Heart right ventricle (tissue), 16 donors: ENCODE measurements at places on chromosomes 4 and X.
A peak's percentile ranks its signal among the peaks of the same experiment; 100 is the strongest.

DNA sequence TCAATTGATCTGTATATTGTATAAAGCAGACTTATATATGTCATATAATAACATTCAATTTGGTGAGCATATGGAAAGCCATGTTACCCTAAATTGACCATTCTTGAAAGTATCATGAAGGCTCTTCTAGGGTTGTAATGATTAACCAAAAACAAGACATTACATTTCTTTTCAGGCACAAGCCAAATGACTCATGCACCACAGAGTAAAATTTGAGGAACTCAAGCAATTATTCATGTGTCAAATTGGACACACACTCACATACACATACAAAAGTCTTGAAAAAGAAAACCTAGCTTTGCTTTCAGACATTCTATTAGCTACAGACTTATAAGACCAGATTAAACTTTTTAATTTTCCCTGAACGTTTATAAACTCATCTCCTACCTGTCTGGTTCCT, 146.5 kb upstream of the PCDH18 start:
- no peak for DNase-seq
- no peaks in the 10 kb centered on the region for H3K4me1 ChIP-seq
- H3K27me3 ChIP-seq: no peaks in the 10 kb centered on the region
- no peak overlapping the region for H3K27ac ChIP-seq
- H3K36me3 ChIP-seq: no peaks in the 10 kb centered on the region

DNA sequence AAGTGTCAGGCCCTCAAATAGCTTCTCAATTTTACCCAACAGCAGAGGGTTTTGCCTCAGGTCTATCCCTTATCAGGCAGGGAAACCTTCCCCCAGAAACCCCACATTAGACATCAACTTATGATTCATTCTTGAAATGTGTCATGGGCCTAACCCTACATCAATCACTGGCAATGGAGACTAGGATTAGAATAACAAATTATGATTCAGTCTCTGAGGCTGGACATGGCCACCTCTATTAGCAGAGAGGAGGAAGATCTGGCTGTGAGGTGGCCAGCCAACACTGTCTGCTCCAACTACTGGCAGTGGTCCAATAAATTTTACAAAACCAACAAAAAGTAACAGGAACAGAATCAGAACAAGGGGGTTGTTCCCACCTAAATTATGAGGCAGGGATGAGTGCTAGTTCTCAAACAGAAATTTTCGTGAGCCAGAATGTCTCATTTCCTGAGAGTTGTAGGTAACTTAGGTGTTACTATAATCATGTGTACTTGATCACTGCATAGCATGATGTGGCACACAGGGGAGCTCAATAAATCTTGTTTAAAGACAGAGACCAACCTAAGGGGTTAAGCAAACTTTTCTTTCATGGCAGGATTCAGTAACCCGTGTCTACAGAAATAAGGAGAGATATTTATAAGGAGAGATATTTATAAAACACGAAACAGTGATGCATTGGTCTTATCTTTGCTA, 126.8 kb downstream of the NFKB1 start:
- H3K27ac ChIP-seq: no peak overlapping the region
- no peaks in the 10 kb centered on the region for H3K4me1 ChIP-seq
- H3K27me3 ChIP-seq: no peaks in the 10 kb centered on the region
- DNase-seq: no peak

DNA sequence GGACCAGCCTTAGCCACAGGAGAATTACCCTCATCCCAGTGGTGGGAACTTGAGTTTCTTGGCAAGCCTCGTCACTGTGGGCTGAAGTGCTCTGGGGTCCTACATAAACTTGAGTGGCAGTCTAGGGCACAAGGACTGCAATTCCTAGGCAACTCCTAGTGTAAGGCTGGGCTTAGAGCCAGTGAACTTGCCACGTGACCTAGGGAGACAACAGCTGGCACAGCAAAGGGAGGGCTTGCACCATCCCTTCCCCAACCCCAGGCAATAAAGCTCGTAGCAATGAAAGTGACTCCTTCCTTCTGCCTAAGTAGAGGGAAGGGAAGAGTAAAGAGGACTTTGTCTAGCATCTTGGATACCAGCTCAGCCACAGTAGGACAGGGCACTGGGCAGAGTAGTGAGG, 81.8 kb downstream of the TEX11 start:
- no peaks in the 10 kb centered on the region for H3K36me3 ChIP-seq
- H3K4me1 ChIP-seq: no peaks in the 10 kb centered on the region
- peaks cover 38% of the 10 kb centered on the region for H3K27me3 ChIP-seq
- H3K27ac ChIP-seq: no peak overlapping the region

- DNase-seq: no peak
- no peak overlapping the region for H3K4me3 ChIP-seq
- no peaks in the 10 kb centered on the region for H3K36me3 ChIP-seq
- no peaks in the 10 kb centered on the region for H3K27me3 ChIP-seq
- no peaks in the 10 kb centered on the region for H3K4me1 ChIP-seq
These were observed 74.4 kb upstream of the DDX3X start for GRCh38 chrX:41259516-41259915.

- DNase-seq: no peak
- H3K27ac ChIP-seq: no peak overlapping the region
- no peaks in the 10 kb centered on the region for H3K4me1 ChIP-seq
- peaks cover 61% of the 10 kb centered on the region for H3K27me3 ChIP-seq
- peak overlapping the region; percentile 50 for H3K4me3 ChIP-seq
These were observed 1.8 kb downstream of the EPHA5 start for GRCh38 chr4:65668201-65669089.

GRCh38 chr4:82885410-82885809, 5.5 kb downstream of the SEC31A start:
- no peaks in the 10 kb centered on the region for H3K27me3 ChIP-seq
- peaks cover 32% of the 10 kb centered on the region for H3K36me3 ChIP-seq
- no peak overlapping the region for H3K4me3 ChIP-seq
- H3K4me1 ChIP-seq: peaks cover 47% of the 10 kb centered on the region

GRCh38 chrX:132378281-132378680, 110.6 kb downstream of the MBNL3 start:
- no peaks in the 10 kb centered on the region for H3K4me1 ChIP-seq
- no peak for DNase-seq
- no peaks in the 10 kb centered on the region for H3K27me3 ChIP-seq
- H3K36me3 ChIP-seq: no peaks in the 10 kb centered on the region

GRCh38 chrX:110327336-110327735, 9.5 kb upstream of the AMMECR1 start:
- no peak overlapping the region for H3K27ac ChIP-seq
- H3K36me3 ChIP-seq: no peaks in the 10 kb centered on the region
- no peak for DNase-seq
- H3K4me3 ChIP-seq: no peak overlapping the region
- no peaks in the 10 kb centered on the region for H3K27me3 ChIP-seq

GRCh38 chrX:39438603-39439602, 637.6 kb downstream of the MID1IP1 start:
- H3K27me3 ChIP-seq: no peaks in the 10 kb centered on the region
- no peaks in the 10 kb centered on the region for H3K4me1 ChIP-seq
- no peaks in the 10 kb centered on the region for H3K36me3 ChIP-seq
- no peak overlapping the region for H3K4me3 ChIP-seq

DNA sequence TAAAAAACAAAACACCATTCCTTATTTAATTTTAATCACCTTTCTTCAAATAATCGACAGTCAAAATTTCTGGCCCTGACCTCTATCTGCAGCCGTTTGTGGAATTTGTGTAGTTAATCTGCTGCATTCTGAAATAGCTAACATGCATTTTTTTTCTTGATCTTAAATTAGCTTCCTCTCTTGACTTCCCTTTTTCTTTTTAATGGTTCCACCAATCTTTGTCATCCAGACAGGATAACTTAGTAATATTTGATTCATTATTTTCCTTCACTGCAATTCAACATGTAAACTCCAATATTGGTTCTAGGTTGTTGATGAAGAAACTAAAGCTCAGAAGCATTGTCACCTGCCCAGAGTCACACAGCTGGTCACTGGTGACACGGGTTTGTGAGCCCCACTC, 77.3 kb downstream of the ARHGAP10 start:
- no peaks in the 10 kb centered on the region for H3K27me3 ChIP-seq
- peaks cover 12% of the 10 kb centered on the region for H3K4me1 ChIP-seq
- H3K27ac ChIP-seq: peak overlapping the region; percentile 46
- DNase-seq: no peak

DNA sequence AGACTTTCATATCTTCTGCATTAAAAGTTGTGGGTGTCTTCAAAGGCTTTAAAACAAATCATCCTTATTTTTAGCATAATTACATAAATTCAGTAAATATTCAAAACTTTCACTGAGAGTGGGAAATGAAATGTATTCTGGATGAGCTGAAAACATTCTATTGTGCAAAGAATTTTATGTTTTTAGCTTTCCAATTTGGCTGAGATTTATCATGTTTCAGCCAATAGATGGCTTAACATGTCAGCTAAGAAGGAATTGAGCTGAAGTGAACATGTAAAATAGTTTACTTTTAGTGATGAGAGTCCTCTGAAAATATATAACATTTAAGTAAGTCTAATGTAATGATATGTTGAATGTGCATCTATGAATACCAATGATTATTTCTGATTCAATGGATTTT, 213.5 kb upstream of the GIMD1 start:
- DNase-seq: no peak
- H3K27me3 ChIP-seq: no peaks in the 10 kb centered on the region
- H3K4me1 ChIP-seq: no peaks in the 10 kb centered on the region

- H3K4me3 ChIP-seq: no peak overlapping the region
- no peaks in the 10 kb centered on the region for H3K27me3 ChIP-seq
- no peaks in the 10 kb centered on the region for H3K4me1 ChIP-seq
- no peak for DNase-seq
- no peak overlapping the region for H3K27ac ChIP-seq
- H3K36me3 ChIP-seq: no peaks in the 10 kb centered on the region
These were observed 1006.3 kb upstream of the AGA start for GRCh38 chr4:178448372-178449035.

GRCh38 chr4:39146211-39146610, 36.1 kb upstream of the WDR19 start:
- H3K27ac ChIP-seq: no peak overlapping the region
- no peak for DNase-seq
- H3K27me3 ChIP-seq: no peaks in the 10 kb centered on the region

- H3K4me3 ChIP-seq: no peak overlapping the region
- no peaks in the 10 kb centered on the region for H3K36me3 ChIP-seq
- H3K4me1 ChIP-seq: no peaks in the 10 kb centered on the region
- H3K27ac ChIP-seq: no peak overlapping the region
- no peak for DNase-seq
These were observed 48.4 kb downstream of the PRKG2 start for GRCh38 chr4:81166458-81167160.

GRCh38 chr4:183541010-183541751, 36.3 kb downstream of the ING2 start:
- H3K36me3 ChIP-seq: no peaks in the 10 kb centered on the region
- H3K4me1 ChIP-seq: no peaks in the 10 kb centered on the region
- DNase-seq: no peak
- H3K4me3 ChIP-seq: no peak overlapping the region

- no peak for DNase-seq
- no peak overlapping the region for H3K4me3 ChIP-seq
- H3K4me1 ChIP-seq: no peaks in the 10 kb centered on the region
- H3K27ac ChIP-seq: no peak overlapping the region
These were observed 14.8 kb upstream of the BBS7 start for GRCh38 chr4:121885115-121885514.

- H3K27ac ChIP-seq: no peak overlapping the region
- H3K27me3 ChIP-seq: no peaks in the 10 kb centered on the region
- no peaks in the 10 kb centered on the region for H3K36me3 ChIP-seq
- H3K4me3 ChIP-seq: no peak overlapping the region
- DNase-seq: no peak
- H3K4me1 ChIP-seq: no peaks in the 10 kb centered on the region
These were observed 8.0 kb downstream of the SLC7A3 start for GRCh38 chrX:70922774-70923473.

- DNase-seq: no peak
- H3K27me3 ChIP-seq: no peaks in the 10 kb centered on the region
These were observed 76.0 kb downstream of the SYTL5 start for GRCh38 chrX:38082309-38082708.

- peak overlapping the region; percentile 85 for H3K27ac ChIP-seq
- H3K4me1 ChIP-seq: peaks cover 9% of the 10 kb centered on the region
- no peaks in the 10 kb centered on the region for H3K27me3 ChIP-seq
- DNase-seq: no peak
- H3K4me3 ChIP-seq: peak overlapping the region; percentile 41
- no peaks in the 10 kb centered on the region for H3K36me3 ChIP-seq
These were observed 914 bp downstream of the MYOZ2 start for GRCh38 chr4:119136546-119136945.

DNA sequence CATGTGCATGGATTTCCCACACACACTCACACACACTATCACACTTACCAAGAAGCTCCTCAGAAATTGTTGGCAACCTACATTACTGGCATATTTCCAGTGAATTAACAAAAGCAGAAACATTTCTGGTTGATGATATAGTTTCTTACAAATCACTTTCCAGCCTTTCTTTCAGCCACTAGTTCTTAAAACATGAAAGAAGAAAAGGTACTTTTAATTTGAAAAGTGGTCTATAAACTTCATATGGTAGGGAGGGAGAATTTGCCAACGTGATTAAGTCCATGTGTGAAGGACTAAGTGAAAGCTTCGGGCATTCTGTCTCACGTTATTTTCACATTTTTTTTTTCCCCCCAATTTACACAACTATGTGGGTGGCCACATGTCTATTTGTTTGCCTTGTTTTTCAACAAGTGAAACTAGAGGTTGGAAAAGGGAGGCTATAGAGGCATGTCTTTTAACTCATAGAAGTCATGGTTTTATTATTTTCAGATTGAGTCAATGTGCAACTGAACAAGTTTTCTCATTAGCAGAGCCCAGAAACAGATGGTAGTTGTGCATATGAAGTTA, 832.1 kb upstream of the INTU start:
- H3K4me1 ChIP-seq: no peaks in the 10 kb centered on the region
- no peaks in the 10 kb centered on the region for H3K27me3 ChIP-seq
- H3K36me3 ChIP-seq: no peaks in the 10 kb centered on the region
- H3K27ac ChIP-seq: no peak overlapping the region
- no peak for DNase-seq
- no peak overlapping the region for H3K4me3 ChIP-seq

DNA sequence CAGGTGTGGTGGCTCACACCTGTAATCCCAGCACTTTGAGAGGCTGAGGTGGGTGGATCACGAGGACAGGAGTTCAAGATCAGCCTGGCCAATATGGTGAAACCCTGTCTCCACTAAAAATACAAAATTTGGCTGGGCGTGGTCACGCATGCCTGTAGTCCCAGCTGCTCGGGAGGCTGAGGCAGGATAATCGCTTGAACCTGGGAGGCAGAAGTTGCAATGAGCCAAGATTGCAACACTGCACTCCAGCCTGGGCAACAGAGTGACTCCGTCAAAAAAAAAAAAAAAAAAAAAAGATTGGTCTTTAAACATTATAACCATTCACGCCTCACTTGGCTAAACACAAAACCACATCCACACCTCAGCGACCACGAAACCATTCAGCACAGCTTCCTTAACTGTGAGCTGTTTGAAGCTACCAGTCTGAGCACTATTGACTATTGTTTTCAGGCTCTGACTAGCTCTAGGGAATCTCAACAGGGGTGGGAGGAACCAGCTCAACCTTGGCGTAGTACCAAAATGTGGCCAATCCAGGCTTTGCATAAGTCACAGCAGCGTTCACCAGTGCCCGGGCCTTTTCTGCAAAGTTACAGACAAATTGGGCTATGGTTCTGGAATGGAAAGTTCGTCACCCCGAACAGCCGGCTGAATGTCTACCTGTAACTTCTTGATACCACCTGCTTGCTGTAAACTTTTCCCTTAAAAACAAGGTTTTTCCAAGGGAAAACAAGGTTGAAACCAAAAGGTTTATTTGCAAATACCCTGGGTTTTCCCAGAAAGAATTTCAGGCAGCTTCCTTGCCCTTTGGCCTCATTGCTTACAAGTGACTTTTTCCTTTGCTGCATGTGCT, 73.6 kb upstream of the DHX15 start:
- H3K36me3 ChIP-seq: no peaks in the 10 kb centered on the region
- DNase-seq: no peak
- no peaks in the 10 kb centered on the region for H3K27me3 ChIP-seq
- no peak overlapping the region for H3K27ac ChIP-seq
- H3K4me3 ChIP-seq: no peak overlapping the region
- no peaks in the 10 kb centered on the region for H3K4me1 ChIP-seq
